Activated CD8-positive, alpha-beta T cell treated with anti-CD3 and anti-CD28 coated beads, Interleukin-2, amount 10 ng/mL, durations not matched to agents 7 days and 5 days (primary cell): ENCODE measurements at places on chromosomes 13 and 19.

DNA sequence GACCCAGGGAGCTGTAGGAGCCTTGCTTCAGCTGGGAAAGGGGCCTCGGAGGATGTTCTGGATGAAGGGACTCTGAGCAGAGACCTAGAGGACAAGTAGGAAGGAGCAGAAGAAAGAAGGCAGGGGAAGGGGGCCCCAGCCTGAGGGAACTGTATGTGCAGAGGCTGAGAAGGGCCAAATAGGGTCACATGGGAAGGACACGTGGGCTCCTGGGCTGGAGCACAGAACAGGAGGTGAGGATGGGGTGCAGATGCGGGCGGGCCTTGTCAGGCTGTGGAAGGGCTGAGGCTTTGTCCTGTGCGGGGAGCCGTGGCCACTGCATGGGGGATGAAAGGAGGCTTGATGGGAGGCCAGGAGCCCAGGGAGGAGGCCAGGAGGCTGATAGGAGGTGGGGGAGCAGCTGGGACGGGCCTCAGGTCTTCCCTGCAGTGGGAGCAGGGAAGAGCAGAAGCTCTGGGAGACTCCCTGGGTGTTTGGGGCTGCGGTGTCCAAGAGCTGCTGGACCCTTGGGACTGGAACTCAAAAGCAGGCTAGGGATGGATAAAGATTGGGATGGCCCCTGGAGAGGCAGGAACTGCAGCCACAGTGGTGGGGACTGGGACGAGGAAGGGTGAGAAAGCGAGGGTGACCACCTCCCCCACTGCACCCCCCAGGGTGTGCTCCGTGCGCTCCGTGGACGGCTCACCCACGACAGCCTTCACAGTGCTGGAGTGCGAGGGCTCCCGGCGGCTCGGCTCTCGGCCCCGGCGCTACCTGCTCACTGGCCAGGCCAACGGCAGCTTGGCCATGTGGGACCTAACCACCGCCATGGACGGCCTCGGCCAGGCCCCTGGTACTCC lies 11.4 kb upstream of the LTBP4 start:
- no peak for DNase-seq

GRCh38 chr13:30862707-30863106 lies 43.4 kb upstream of the MEDAG start:
- DNase-seq = no peak

DNA sequence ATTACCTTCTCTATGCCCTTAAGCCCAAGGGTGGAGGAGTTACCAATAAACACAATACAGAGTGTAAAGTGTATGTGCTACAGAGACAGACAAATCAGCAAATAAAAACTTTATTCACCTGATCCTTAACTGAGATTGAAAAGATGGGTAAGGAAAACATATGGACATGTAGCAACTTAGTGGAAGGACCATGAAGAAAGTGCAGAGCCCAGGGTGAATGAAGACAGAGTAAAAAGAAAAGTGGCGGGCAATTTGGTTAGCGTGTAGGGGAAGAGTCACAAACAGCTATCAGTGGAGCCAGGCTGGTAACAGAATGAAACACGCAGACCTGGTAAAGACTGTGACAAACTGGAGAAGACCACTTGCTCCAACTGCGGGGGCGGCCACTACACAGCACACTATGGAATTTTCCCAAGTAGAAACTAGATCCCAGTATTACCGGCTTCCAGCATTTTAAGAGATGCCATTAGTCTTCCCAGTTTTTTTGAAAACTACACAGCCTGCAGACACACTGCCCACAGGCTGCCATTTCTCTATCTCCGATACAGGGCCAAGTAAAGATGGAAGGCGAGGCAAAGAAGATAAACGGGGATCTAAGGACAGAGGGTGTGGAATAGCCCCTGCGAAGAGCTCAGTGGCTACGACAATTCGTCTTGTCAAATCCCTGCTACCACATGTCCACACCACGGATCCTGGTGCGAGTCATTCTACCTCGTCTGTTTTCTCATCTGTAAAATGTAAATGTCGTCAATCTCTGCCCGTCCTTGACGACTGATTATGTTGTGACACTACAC lies 1.2 kb downstream of the UQCRFS1 start:
- DNase-seq = peak; percentile 37

- DNase-seq = no peak
Measured at GRCh38 chr13:33494596-33495204, 209.1 kb upstream of the STARD13 start.

GRCh38 chr19:52190487-52191293 lies 838 bp downstream of the PPP2R1A start:
- peak; percentile 29 for DNase-seq

DNA sequence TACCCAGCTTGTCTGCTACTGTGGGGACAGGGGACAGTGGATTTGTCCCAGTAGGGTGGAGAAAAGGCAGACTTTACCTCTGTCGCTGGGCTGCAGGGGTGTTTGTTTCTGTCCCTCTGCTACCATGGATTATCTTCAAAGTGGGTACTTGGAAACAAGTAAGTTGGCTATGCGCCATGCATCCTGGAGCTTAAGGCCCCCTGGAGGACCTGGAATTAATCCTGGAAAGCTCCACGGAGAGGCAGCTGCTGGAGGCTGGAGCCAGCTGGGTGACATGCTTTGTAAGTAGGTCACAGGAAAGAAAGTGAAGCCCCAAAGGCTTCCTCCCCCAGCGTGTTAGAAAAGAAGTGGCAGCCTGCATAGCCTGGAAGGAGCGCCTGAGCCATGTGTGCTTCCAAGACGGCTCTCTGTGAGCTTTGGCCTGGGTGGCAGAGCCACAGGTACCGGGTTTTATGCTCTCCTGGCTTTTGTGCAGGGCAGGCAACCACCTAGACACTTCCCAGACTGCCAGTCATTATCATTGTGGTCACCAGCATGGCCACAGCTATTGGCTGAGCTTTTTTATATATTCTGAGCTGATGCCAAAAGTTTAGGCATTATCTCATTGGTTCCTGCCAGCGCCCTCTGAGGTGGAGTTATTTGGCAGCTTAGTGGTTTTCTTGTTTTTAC lies 9.5 kb downstream of the B3GLCT start:
- DNase-seq = peak; percentile 20

- DNase-seq = no peak
Measured at GRCh38 chr13:23477101-23477500, 43.6 kb upstream of the SACS start.

- no peak for DNase-seq
Measured at GRCh38 chr13:109816808-109817203, 30.4 kb upstream of the IRS2 start.

DNA sequence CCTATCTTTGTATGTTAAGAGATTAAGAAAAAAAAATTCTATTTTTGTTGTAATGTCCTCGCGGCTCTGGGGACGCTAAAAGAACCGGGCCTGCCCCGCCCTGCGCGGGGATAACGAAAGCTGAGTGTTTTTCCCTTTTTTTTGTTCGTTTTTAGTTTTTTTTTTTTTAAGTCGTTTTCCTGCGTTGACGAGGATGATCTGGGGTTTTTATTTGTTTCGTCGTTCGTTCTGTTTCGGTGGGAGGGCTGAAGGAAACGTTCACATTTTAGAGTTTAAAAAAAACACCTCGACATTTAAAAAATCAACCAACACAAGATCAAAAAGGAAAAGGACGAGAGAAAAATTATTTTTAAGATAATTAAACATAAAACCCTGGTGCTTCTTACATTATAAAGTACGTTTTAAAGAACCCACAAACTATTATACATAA lies 5.6 kb downstream of the LYL1 start:
- no peak for DNase-seq

GRCh38 chr13:36038785-36039555 lies 92.2 kb downstream of the DCLK1 start:
- DNase-seq = no peak
